AG04450 (cell line): ENCODE measurements at places on chromosomes 5 and 9.

DNA sequence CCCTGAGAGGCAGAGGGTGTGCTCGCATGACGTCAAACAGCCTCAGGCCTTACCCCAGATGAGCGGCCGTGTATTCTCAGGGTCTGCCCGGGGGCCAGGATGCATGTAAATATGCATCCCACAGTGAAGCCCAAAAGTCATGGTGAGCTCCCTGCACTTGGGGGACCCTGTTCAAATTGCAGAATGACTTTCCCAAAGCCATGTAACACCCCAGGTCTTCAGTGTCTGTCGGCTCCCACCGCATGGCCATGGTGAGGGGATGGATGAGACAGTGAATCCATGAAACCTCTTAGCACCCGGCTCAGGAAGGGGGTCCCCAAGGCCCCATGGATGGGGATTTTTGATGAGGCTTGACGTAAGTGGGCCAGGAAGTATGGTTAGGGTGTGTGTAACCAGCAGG is 9.3 kb upstream of the COL5A1 start:
- DNase-seq: no peak

GRCh38 chr5:43075319-43076293 is 35.5 kb upstream of the ANXA2R start:
- DNase-seq: no peak

- peak; percentile 27 for DNase-seq
Measured at GRCh38 chr5:64811050-64811640, 42.4 kb downstream of the CWC27 start.

GRCh38 chr9:127846443-127847177 is 7.8 kb downstream of the ENG start:
- no peak for DNase-seq

- no peak for DNase-seq
Measured at GRCh38 chr9:131667576-131667975, 72.3 kb downstream of the RAPGEF1 start.

- DNase-seq: peak; percentile 72
Measured at GRCh38 chr5:140261403-140262171, 41.3 kb downstream of the PFDN1 start.

GRCh38 chr9:88143957-88144625 is 5.8 kb upstream of the SPATA31C2 start:
- no peak for DNase-seq

- no peak for DNase-seq
Measured at GRCh38 chr9:92499701-92500100, 17.4 kb upstream of the ASPN start.

DNA sequence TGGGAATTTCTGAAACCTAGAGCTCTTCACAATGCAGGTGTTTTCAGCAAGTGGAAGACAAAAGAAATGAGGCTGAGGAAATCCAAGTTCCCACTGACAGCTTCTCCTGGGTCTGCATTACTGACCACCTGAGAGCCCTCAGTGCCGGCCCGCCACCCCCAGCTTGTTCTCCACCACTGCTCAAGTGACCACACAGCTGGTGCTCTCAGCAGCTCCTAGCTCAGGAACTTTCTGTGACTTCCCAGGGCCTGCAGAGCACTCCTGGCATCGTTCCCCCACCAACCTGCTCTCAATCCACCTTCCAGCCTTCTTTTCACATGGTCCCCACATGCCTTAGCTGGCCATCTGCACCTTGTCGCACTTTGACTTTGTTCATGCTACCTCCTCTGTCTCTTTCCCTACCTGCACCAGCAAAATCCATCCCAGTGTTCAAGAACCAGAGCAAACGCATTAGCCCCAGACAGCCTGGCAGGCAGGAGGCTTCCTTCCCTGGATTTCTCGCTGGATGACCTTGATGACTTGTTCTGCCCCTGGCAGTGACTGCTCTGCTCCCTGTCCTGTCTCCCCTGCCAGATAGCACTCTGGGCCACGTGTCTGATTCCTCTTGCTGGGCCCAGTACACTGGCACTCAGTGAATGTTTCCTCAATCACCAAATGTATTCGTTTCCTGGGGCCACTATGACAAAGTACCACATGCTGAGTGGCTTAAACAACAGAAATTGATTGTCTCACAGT is 35.1 kb upstream of the NANS start:
- no peak for DNase-seq

GRCh38 chr5:5313101-5313635 is 109.3 kb upstream of the ICE1 start:
- no peak for DNase-seq

DNA sequence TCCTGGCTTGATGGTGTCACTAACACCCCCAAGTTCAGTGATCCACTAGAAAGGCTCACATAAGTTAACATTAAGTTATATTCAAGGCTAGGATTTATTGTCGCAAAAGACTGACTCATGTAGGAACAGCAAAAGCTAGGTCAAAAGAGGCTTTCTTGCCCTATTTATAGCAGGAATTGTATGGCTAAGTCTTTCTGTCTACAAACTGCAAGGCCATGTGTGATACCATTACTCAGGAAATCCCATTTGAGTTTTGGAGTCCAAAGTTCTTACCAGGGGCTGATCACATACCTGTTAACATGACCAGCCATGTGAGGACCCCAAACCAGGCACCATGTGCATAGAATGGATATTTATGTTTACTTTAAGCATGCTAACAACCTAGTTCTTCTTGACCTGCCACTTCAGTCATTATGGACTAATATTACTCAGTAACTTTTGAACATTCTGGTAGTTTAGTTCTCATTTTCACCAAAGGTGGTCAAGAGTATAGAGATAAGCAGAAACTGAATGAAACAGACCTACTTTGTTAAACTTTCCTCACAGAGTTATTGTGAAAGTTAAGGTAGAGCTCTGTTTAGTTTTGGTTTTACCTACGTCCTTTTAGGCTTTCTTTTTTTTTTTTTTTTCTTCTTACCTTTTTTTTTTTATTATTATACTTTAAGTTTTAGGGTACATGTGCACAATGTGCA is 281.1 kb downstream of the FER start:
- DNase-seq: no peak

DNA sequence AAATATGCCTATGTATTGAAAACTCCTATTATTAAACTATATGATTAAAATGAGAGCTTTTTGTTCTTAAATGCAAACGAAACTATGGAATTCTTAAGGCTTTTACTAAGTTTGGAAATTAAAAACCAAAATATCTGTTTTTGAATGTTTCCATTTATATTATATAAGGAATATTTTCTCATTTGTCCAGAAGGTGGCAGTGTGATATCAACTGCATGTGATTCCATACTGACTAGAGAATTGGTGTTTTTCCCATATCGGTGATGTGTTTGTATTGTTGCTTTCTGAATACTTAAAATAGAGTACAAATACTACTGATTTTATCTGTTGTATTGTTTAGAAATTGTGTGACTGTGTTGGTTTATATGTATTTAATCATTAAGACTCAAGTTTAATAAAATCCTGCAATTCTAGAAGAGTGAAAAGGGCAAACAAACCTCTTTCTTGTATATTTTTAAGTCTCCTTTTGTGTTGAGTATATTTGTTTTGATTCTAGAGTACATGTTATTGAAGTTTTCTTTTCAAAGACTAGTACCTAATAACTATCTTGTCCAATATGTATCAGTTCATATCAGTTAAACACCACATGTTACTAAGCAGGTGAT is 320.8 kb downstream of the CCDC171 start:
- DNase-seq: peak; percentile 29

DNA sequence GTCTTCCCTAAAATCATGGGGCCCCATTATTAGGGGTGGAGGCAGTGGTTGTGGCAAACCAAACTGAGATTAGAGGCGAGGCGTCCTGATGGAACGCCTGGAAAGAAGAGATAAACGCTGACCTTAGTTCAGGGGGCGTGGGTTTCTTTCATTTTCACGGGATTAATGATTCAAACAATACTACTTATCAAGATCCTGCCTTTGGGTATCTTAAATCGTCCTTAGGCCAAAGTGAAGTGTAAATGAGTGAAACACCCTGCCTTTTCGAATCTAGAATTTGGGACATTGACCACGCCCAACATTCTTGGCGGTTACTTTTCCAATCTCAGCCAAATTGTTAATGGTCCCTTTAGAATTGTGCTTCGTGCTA is 1.0 kb upstream of the UBTD2 start:
- DNase-seq: no peak

- no peak for DNase-seq
Measured at GRCh38 chr9:98894171-98894570, 49.5 kb upstream of the COL15A1 start.

- no peak for DNase-seq
Measured at GRCh38 chr9:81239388-81239787, 450.0 kb downstream of the TLE1 start.
